ENCODE measurements at places on chromosomes 2 and 18.

GRCh38 chr2:186422226-186422625 is 63.8 kb upstream of the ZC3H15 start:
- DNase-seq, result no peak

GRCh38 chr18:47881752-47882455 is 48.6 kb downstream of the SMAD2 start:
- no peak for DNase-seq

GRCh38 chr2:216160786-216161185 is 51.6 kb downstream of the XRCC5 start:
- no peak for DNase-seq

DNA sequence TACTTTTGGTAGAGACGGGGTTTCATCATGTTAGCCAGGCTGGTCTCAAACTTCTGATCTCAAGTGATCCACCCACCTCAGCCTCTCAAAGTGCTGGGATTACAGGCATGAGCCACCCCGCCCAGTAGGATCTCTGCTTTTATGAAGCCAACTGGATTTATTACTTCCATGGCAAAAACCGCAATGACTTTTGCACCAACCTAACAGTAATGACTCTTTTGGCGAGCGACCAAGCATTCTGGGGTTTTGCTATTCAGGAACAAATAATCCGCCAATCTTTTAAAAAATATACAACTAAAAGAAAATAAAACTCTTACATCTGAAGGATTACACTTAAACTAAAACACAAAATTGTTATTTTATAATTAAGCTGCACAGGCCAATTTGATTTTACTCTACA is 260.6 kb downstream of the ZEB2 start:
- DNase-seq, result no peak

DNA sequence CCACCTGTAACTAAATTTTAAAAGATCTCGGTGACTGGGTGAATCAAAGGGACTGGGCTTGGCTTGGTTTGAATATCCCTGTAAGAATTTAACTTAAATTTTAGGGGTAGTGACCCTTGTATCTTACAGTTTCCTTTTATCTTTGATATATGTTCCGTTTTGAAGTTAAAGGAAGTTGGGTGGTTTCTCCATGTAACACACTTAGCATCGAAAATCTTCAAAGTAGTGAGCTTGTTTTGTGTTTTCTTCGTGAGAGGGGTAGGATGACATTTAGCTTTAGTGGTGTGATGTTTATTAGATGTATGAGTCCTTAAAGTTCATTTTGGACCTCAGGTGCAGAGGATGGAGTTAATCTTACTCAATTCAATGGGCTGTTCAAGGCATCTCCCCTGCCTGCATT is 1.6 kb downstream of the WDR7 start:
- DNase-seq, result no peak

DNA sequence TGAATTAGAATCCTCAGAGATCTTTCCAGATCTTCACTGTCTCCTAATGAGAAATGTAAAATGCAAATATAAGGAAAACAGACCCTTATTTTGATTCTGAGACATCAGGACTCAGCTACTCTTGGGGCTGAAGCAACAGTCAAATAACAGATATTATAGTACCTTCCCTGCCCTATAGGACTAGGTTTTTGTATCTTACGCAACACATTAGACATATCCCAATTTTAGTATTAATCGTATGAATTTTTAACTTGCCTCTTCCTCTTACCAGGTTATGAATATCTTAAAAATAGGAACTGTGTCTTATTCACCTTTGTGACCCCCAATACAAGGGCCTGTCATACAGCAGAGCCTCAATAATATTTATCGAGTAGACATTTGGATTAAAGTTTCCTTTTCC is 12.0 kb upstream of the SLC25A52 start:
- DNase-seq, result no peak

GRCh38 chr2:20067992-20068584 is 16.7 kb upstream of the LAPTM4A start:
- DNase-seq, result no peak

DNA sequence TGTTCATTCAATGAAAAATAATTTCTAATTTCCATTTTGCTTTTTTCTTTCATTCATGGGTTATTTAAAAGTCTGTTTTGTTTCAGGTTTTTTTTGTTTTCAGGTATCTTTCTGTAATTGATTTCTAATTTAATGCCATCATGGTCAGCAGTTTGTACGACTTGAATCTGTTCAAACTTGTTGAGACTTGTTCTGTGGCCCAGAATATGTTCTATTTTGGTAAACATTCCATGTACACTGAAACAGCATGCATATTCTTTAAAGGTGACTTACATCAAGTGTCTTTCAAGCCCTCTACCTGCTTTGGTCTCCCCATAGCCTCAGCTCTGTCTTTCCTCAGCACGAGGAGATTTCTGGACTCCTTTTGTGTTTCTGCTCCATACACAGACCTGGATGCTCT is 49.1 kb downstream of the CYP1B1 start:
- DNase-seq, result no peak

- DNase-seq, result no peak
Measured at GRCh38 chr2:177525351-177525924, 132.9 kb downstream of the AGPS start.

GRCh38 chr2:72349016-72349415 is 201.4 kb upstream of the CYP26B1 start:
- DNase-seq, result no peak

All from stimulated activated CD4-positive, alpha-beta T cell treated with anti-CD3 and anti-CD28 coated beads, TNF-alpha, amount 100 ng/mL, for 48 hours (primary cell).